ENCODE measurements at places on chromosomes 1 and 21. TPM values are rescaled to one million over a fixed set of nuclear protein-coding genes. Genes with fewer than 3 reads are reported as not detected.

DNA sequence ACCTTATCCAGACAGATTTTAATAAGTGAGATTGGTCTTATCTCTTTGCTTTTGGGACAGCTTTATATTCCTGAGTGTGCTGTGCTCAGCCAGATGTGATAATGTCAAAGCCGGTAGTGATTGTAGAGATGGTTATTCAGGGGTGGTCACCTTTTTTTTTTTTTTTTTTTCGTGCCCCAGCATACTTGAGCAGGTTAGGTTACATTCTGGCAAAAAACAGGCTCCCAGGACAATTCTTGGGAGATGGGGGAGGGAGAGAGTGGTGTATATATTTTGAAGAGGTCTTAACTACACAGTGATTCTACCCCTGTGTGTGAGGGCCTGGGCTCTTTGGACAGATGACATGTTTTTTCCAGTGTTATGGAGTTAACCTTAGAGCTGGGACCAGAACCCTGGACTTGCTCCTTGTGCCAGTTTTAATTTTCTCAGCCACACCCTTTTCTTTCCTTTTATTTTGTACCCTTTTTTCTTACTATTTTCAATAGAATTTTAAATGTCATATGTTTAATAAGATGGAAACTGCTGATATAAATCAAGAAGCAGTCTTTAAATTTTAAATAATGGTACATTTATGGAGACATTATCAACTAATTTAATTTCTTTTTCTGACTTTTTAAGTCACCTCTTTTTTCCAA lies 88.4 kb downstream of the DYRK1A start:
- no peak for DNase-seq

GRCh38 chr1:76124196-76124595 lies 49.6 kb downstream of the ST6GALNAC3 start:
- no peak for DNase-seq

- DNase-seq = no peak
These were observed 181.5 kb downstream of the DNAH14 start for GRCh38 chr1:225111000-225111399.

GRCh38 chr1:228903434-228904071 lies 168.3 kb downstream of the RHOU start:
- DNase-seq = no peak

GRCh38 chr1:37325010-37325409 lies 149.4 kb upstream of the ZC3H12A start:
- DNase-seq = no peak

DNA sequence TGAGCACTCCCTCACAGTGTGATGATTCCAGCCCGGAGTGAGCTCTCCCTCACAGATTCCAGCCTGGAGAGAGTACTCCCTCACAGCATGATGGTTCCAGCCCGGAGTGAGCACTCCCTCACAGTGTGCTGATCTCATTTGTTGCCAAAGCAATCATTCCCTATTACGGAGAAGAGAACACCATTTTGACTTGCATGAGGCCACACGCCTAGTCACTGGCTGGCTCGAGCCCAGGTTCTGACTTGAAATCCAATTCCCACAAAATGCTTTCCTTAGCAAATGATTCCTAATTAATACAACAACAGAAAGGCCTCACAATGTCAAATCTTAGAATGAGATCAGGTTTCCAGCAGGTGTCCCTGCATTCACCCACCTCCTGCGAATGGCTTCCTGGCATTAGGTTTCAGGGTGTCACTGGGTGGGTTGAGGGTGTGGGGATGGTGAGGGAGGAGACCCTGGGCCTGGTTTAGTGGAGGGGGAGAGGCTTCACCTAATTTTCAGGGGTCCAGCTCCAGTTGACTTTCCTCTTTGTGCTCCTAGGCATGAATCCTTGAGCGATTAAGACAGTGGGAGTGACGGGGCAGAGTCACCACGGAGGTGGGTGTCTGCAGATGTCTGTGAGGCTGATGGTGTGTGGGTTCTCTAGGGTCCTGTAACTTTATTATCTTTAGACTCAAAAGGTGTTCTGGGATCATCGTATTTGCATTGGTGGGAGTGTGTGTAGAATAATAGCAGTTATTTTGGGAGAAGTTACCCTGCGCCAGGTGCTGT lies 158.5 kb downstream of the KCNJ6 start:
- DNase-seq = no peak

GRCh38 chr1:48761986-48762385 lies 14.7 kb downstream of the BEND5 start:
- DNase-seq = no peak

- DNase-seq = no peak
These were observed 3.7 kb upstream of the SF3B4 start for GRCh38 chr1:149931212-149931790.

DNA sequence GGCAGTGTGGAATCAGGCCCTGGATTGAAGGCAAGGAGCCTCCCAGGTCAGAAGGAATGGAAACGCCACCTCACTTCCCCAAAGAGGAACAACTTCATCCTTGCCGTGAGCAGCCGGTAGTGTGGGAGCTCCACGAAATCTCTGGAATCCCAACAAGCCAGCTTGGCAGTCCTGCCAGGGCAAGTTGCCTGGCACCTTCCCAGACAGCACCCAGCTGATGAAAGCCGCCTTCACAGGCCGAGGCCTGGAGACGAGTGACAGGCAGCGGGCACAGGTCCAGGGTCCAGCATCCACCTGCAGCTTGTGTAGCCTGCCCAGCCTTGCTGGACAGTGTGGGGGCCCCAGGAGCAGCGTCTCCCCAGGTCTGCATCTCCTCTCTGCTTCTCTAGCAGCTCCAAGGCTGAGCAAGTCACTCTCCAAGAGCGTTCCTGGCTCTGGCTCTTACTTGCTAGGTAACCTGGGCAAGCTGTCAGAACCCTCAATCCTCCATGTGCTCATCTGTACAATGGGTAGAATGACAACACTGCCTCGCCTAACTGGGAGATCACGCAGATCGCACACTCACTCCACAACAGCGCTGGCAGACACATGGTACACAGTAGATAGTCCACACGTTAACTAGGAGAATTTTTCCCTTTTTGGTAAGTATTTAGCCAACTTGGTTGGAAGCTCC lies 43.0 kb downstream of the ACOT7 start:
- DNase-seq = no peak

- DNase-seq = no peak
These were observed 404 bp downstream of the NR0B2 start for GRCh38 chr1:26913389-26913753.

DNA sequence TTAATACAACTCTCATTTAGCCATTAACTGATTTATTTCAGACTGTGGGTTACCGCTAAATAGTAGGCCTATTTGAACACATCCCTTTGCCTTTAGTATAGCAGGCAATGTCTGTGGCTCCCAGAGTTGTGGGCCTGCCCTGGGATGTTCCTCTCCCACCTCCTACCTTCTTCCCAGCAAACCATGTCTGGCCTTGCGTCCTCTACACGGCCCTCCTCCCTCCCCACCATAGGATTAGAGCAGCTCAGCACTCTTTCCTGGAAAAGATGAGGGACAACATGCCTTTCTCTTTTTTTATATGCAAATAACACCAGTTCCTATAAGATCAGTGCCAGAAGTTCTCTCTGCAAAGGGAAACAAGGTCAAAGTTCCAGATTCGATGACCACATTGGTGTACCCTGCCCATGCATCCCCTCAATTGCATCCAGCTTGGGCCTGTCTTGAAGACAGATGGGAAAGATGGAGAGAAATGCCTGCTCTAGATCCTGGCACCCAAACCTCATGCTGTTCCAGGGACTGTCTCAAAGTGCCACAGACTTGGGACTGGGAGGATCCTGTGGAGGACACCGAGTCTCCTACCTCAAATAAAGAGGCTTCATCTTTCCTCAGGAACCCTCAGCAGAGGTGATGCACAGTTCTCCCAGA lies 57.2 kb downstream of the CD46 start:
- no peak for DNase-seq

DNA sequence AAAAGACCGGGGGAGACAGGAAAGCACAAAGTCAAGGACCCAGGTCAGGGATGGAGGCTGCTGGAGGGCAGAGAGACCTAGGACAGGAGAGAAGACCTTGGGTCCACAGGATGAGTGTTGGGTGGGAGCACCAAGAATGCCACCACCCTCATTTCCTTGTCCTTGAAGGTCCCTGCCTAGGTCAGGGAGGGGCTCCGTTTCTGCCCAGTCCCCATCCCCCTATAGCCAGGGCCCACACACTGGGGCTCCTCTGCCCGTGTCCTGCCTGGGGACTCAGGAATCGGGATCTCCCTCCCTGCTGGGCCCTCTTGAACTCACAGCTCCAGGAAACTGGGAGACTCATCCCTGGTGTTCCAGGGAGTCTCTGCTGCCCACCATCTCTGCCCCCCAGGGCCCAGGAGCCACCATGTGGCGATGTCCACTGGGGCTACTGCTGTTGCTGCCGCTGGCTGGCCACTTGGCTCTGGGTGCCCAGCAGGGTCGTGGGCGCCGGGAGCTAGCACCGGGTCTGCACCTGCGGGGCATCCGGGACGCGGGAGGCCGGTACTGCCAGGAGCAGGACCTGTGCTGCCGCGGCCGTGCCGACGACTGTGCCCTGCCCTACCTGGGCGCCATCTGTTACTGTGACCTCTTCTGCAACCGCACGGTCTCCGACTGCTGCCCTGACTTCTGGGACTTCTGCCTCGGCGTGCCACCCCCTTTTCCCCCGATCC lies 584 bp downstream of the TINAGL1 start:
- DNase-seq = no peak

- no peak for DNase-seq
These were observed 150.2 kb upstream of the CD34 start for GRCh38 chr1:208061118-208061517.

- DNase-seq = peak; percentile 48
These were observed 6.7 kb upstream of the WNT2B start for GRCh38 chr1:112501810-112502641.

- DNase-seq = no peak
These were observed 154.7 kb downstream of the PTGER3 start for GRCh38 chr1:70892930-70893329.

DNA sequence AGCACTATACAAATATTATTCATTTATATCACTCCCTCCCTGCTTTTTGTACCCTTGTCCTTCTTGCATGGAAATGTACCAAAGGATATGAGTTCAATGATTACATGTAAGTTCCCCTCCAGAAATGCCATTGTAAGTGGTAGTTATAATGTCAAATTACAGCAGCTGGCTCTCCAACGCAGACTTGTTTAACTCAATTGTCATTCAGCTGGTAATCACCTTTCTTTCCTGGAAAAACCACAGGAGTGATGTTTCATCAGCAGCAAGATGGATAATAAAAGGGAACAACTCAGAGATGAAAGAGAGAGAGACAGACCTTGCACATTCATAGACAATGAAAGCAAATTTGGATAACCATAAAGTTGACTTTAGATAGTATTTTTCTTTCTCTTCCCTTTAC lies 578.6 kb upstream of the PBX1 start:
- no peak for DNase-seq

DNA sequence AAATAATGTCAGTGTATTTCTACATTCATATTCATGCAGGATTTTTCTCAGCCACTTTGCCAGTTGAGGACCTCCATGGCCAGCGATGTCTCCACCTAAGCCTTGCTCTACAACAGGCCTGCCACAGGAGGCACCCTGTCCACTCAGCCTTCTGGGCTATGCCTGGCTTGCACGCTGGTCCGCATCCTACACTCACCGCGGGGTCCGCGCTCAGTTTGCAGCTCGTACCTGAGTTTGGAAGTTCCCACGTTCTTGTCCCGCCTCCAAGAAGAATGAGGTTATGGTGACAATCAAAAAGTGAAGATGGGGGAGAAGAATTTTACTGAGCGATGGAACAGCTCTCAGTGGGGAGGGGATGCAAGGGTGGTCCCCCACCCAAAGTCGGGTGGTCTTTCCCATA lies 93.6 kb upstream of the GRIK1 start:
- no peak for DNase-seq

DNA sequence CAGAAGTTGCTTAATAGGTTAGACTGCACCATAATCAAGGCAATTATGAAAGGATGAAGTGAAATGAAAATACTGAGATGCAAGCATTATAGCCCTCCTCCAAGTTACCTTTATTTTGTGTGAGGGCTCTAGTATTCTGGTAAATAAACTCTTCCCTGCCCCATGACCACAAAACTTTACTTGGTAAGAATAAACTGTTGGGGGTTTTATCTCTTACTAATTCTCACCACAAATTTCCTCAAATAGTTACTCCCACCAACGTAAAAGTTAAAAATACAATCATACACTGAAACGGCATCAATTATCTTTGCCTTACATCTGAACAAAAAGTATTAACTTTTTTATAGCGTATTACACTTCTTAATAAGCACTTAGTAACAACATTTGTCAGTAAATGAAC lies 29.5 kb downstream of the C21orf91 start:
- DNase-seq = no peak

DNA sequence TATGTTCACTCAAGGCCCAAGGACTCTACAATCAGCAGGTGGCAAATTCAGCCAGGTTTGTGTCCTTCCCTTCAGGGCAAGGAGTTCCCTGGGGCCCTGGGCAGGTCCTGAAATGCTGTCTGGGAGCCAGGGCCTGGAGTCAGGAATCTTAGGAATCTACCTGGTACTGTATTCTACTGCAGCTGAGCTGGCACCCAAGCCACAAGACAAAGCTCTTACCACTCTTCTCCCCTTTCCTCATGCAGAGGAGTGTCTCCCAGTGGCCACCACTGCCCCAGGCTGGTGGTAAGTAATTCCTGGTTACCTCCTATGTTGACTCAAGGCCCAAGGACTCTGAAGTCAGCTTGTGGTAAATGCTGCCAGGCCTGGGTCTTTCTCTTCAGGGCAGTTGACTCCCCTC lies 153.4 kb downstream of the NRIP1 start:
- DNase-seq = no peak

DNA sequence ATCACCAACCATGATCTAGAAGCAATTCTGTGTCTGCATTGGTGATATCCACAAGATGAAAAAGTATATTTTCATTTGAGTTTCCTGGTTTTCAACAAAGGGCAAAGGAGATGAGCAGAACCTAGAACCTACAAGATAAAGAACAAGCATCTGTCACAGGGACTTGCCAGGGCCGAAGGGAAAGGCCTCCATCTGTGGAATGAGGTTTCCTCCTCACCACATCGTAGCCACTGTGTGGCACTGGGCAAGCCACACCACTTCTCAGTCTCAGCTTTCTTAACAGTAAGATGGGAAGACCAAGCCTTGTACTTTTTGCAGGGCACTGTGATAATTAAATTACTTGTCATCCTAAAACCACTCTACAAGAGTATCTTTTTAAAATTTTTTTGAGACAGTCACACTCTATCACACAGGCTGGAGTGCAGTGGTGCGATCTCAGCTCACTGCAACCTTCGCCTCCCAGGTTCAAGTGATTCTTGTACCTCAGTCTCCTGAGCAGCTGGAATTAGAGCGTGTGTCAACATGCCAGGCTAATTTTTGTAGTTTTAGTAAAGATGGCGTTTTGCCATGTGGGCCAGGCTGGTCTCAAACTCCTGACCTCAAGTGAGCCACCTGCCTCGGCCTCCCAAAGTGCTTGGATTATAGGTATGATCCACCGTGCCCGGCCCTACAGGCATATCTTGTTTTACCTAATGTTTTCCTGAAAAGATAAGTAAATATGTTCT lies 45.8 kb downstream of the ARHGEF11 start:
- DNase-seq = no peak

EPHA10 gene
- not detected for total RNA-seq

GJA5 gene
- 45.2 TPM for total RNA-seq

GBP7 gene
- total RNA-seq = not detected

SLC45A1 gene
- 0.84 TPM for total RNA-seq

PRRX1 gene
- total RNA-seq = 25.4 TPM

OPTC gene
- not detected for total RNA-seq

FLG2 gene
- total RNA-seq = not detected

ANGPTL1 gene
- 49.1 TPM for total RNA-seq

ORC1 gene
- total RNA-seq = 0.74 TPM

NBPF6 gene
- not detected for total RNA-seq

OR2L5 gene
- not detected for total RNA-seq

OPRD1 gene
- not detected for total RNA-seq

CD84 gene
- total RNA-seq = 16.2 TPM

NGF gene
- 19.2 TPM for total RNA-seq
